ENCODE measurements at places on chromosomes 2 and 18.
A peak's percentile ranks its signal among the peaks of the same experiment; 100 is the strongest.

GRCh38 chr2:66522611-66523376, 87.9 kb downstream of the MEIS1 start:
- no peak for DNase-seq

DNA sequence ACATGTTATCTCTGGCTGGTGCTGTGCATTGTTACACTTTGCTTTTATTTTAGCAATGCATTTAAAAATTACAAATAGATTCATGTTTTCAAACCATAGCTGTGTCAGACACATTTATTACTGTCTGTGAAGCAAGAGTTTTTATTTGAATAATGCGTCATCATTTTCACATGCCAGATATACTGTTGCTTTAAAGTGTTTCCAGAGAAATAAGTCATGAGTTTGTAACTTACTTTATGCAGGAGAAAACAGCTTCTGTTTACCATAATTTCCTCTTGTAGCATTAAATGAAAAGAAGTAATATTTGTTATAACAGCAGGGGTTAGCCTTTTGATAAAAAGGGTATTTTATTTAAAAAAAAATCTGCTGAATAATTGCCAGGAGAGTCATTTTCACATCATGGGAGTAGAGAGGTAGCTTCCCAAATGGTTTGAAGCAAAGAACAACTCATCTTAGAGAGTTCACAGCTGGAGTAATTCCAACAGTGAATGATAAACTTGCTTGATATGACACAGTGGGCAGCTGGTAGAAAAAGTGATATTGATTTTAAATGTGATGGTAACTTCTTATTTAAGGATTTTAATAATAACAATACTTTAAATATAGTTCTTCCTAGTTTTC, 1274.5 kb upstream of the CRIM1 start:
- DNase-seq: no peak

DNA sequence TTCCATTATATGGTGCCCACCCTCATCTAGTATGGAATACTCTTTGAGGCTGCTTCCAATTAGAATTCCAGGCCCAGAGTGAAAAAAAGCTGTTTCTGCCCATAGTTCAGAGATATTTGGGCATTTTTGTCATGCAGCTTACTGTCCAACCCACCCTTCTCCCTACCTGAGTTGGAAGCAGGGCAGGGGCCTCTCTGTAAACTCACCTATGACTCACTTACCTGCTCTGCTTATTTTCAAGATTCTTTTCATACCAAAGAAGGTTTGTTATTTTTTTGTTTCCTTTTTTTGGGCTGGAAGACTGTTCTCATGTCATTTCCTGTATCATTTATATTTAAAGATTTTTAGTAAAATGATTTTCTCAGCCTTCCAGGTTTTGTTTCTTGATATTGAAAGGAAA, 38.4 kb upstream of the PPP1R1C start:
- DNase-seq: no peak

DNA sequence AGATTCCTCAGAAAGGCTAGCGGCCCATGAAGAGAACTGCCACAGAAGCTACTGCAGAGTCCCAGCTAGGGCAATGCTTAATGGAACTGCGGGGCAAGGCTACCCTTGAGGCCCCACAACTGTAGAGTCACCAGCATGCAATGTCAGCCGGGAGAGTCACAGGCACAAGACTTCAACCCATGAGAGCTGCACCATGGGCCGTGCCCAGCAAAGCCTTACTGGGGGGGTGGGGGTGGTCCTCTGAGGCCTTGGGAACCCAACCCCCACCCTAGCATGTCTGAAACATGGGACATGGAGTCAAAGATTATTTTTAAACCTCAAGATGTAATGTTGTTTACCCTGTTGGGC, 20.2 kb downstream of the DPP4 start:
- no peak for DNase-seq

GRCh38 chr2:23146011-23146410, 239.0 kb upstream of the KLHL29 start:
- no peak for DNase-seq

DNA sequence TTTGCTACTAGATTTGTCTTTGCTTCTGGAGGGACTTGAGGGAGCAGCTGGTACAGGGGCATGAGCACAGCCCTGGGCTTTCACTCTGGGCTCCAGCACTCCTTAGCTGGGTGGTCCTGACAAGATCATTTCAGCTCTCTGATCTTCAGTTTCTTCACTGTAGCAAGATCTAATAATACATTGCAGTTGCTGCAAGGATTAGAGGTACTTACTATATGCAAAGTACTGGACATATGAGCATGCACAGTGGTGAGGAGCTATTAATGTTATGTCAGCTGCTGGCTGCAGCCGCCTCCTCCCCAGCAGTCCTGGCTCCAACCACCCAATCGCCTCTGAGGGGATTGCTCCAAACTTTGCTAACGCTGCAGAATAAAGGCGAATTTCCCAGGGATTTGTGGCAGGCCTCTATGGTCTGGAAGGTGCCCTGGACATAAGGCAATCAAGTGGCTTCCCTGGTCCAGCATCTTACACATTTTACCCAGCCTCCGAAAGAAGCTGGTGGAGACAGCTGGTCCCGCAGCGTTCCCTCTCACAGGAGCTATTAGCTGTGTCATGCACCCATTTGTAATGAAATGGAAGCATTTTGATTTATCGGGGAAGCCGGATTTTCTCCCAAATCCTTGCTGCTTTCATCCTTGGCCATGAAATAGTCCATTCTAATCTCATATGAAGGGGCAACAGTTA, 96.7 kb downstream of the RHOB start:
- no peak for DNase-seq

- DNase-seq: no peak
Observed at GRCh38 chr2:160884056-160884455, 276.2 kb upstream of the TANK start.

DNA sequence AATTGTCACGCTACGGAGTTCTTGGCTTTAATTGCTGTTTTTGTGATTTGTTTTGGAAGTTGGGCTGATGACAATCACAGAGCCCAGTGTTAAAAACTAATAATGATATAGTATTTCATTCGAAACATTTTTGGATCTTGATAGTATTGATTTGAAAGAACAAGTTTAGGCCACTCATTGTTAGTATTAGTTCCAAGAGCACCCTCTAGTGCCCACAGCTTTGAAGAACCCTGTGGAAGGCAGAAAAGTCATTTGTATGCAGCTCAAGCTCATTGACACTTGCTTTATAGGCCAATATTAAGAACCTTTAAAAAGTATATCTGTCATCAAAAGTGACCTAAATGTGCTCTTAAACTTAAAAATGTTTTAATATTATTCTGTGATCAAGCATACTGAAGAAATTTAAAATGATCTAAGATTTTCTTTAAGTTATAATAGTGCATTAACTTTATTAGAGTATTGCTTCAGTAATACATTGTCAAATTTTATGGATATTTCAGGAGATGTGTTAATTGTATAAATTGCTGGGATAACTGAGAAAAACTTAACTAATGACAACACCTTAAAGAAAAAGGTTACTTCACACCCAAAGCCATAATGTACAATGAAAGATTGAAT, 191.0 kb downstream of the GRB14 start:
- DNase-seq: peak; percentile 48

- no peak for DNase-seq
Observed at GRCh38 chr2:227479865-227480475, 8.0 kb downstream of the AGFG1 start.

- DNase-seq: no peak
Observed at GRCh38 chr2:62281663-62282062, 85.7 kb downstream of the B3GNT2 start.

DNA sequence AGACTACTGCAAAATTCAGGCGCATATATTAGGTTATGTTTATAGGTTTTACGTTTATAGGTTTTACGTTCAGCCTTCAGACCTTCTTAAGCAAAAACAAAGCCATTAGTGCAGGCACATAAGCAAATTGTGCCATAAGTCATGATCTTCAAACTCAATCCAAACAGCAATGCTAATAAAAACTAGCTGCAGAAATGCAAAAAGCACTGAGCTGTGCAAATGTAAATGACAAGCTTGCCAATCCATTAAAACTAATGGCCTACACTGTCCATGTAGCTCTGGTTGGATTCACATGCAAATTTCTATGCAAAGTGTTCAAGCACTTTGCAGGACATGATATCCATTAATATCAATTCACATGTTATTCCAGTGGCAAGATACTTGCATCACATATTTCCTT, 50.9 kb downstream of the LRPPRC start:
- no peak for DNase-seq

GRCh38 chr2:8850845-8851487, 13.6 kb upstream of the KIDINS220 start:
- DNase-seq: no peak

GRCh38 chr2:238398577-238398976, 28.1 kb upstream of the ASB1 start:
- DNase-seq: no peak

- no peak for DNase-seq
Observed at GRCh38 chr18:66325251-66325650, 278.6 kb downstream of the CDH19 start.
